ENCODE measurements at places on chromosomes 12 and 14.

DNA sequence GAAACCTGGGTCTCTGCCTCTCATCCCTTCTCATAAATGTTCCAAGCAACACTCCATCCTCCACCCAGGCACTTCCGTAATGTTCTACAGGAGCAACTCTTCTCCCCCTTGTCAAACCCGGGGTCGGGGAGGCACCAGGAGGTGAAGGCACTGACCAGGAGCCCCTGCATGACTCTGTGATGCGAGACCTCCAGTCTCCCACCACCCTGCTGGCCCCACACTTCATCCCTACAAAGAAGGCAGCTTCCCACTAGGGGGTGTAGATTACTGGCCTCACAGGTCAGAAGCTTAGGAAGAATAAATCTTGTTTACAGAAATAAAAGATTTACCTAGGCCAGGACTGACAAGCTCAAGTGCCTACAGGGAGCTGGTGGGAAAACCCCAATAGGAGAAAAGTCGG is 47.2 kb downstream of the ERH start:
- no peak for DNase-seq

DNA sequence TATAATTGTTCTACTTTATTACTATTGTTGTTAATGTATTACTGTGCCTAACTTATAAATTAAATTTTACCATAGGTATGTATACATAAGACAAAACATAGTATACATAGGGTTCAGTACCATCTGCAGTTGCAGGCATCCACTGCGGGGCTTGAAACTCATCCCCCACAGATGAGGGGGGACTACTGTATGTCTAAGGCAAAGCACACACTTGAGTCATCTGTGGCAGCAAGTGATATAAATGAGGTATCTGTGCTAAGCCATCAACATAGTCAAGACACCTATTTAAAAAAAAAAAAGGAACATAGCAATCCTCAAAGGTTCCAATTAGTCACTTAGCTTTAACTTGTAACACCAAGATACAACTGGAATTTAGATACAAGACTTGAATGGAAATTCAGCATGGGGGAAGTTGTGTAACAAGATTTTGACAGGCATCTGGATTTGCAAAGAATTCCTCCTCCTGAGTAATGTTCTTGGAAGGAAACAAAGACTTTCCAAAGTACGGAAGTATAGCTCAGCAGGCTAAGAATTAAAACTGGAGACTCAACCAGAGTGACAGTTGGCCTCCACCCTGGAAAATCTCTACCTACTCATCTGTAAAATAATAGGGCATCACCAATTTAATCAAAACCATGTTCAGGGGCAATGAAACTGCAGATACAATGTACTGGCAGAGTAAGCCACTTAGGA is 14.9 kb downstream of the DCAF5 start:
- no peak for DNase-seq

GRCh38 chr14:93834699-93835371 is 46.5 kb upstream of the PRIMA1 start:
- no peak for DNase-seq

- DNase-seq: no peak
Measured at GRCh38 chr12:92398565-92399309, 253.1 kb upstream of the BTG1 start.

GRCh38 chr12:116759783-116760621 is 21.9 kb downstream of the RNFT2 start:
- DNase-seq: no peak

GRCh38 chr12:44929236-44929885 is 53.2 kb upstream of the NELL2 start:
- DNase-seq: no peak

- DNase-seq: no peak
Measured at GRCh38 chr14:72714094-72714493, 179.8 kb downstream of the DPF3 start.

All from non-pigmented ciliary epithelial cell (primary cell).